ENCODE measurements at places on chromosomes 6 and 20.

GRCh38 chr20:41334443-41335421, 5.9 kb upstream of the LPIN3 start:
- no peak for DNase-seq

- DNase-seq = peak; percentile 8
Observed at GRCh38 chr20:18288749-18289267, 481 bp downstream of the ZNF133 start.

DNA sequence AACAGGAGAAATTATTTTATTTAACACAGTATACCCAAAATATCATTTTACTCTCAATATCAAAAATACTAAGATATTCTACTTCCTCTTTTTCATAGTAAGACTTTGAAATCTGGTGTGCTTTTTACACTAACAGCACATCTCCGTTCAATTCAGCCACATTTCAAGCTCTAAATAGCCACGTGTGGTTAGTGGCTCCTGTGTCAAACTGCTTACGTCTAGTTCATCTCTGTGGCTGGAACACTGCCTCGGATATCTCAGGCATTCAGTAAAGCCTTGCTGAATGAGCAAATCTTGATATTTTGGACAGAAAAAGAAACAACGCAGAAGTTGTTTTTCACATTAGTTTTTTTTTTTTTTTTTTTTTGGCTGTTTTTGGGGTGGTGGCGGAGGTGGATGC, 136.1 kb downstream of the EYA4 start:
- DNase-seq = no peak

GRCh38 chr6:39128832-39129231, 13.8 kb upstream of the SAYSD1 start:
- DNase-seq = no peak

DNA sequence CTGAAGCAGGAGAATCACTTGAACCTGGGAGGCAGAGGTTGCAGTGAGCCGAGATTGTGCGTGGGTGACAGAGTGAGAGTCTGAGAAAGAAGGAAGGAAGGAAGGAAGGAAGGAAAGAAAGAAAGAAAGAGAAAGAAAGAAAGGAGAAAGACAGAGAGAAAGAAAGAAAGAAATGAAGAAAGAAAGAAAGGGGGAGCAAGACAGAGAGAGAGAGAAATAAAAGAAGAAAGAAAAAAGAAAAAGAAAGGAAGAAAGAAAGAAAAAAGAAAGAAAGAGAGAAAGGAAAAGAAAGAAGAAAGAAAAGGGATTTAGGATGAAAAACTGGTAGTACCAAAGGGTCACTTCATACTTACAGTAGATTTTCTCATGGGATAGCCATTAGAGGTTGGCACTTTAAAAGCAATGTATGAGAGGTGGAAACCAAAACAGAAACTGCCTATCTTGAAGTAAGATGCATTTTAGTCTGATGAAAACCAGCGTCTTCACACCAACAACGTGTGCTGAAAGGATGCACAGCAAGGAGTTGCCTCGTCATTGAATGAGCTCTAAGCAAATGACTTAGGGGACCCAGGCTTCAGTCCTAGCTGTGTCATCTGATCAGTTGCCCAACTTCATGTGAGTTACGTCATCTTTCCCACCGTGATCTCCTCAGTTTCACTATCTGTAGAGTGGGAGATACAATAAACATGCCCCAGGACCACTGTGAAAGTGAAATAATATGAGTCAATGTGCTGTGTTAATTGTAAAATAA, 133.9 kb upstream of the NEDD9 start:
- DNase-seq = no peak

DNA sequence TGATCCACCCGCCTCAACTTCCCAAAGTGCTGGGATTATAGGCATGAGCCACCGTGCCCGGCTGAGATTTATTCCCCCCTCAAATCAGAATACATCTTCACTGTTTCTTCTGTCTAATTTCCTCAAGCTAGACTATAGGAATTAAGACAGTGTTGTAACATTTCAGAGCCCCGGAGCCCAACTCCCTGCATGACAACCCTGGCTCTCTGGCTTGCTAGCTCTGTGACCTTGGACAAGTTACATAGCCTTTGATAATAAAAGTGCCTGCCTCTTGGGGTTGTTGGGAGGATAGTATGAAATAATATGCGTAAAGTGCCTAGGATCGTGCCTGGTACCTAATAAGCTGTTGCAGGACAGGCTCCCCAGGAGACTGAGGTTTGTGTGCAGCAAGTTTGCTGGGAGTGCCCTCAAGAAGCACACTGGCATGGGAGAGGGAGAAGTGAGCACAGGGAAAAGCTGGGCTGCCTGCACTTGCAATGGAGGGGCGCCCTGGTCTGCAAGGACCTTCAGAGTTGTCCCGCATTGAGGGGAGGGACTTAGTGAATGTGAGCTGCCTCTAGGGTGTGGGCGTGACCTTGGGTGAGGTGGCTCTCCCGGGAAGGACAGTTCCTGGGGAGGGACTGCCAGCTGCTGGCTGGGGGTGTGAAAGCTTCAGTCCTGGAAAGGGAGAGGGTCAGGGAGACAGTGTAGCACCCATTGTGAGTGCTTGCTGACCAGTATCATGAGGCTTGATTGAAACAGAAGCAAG, 43.4 kb downstream of the TAF8 start:
- peak; percentile 53 for DNase-seq

- DNase-seq = no peak
Observed at GRCh38 chr6:32472781-32473375, 33.2 kb downstream of the HLA-DRA start.

DNA sequence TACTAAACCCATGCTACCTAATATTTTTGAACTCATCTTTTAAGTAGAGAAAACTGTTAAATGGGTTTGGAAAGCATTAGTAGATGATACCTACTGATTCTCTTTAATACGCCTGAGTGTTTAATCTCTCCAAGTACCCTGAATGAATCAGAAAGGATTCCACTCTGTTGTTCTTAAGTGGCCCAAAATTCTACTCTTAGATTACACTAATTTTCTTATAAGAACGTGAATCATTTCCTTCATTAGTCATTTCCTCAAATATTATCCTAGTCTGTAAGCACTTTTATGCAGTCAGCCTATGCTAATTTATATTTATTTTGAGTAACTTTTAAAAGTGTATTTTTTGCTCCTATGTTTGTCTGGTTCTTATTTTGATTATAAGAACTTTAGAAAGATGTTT, 380.0 kb downstream of the BTBD9 start:
- no peak for DNase-seq

DNA sequence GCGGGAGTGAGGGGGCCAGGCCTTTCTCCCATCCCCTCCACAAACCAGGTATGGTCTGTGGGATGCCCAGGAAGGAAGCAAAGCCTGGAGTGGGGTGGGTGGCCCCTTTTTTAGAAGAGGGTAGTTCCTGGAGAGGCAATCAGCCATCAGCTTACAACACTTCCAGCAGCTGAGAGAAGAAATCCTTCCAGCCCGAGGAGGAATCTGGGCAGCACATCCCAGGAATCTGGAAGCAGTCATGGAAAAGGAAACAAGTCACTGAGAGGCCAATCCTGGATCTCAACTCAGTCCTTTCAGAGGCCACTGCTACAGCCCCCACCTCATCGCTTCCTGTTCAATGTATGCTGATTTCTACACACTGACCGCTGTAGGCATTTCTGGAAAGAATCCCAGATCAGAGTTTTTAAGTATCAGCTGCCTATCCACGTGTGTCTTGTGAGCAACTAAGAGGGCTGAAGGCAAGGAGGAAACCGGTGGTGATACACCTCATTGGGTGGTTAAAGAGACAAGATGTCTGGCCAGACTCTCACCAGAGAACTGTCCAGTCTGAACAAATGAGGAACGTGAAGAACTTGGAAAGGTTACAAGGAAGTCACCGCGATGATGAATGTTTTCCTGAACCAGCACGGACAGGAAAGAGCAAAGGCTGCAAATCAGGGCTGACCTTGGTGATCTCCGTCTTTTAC, 92.9 kb upstream of the SHLD1 start:
- DNase-seq = no peak

GRCh38 chr20:32453467-32454163, 95.5 kb downstream of the ASXL1 start:
- no peak for DNase-seq

DNA sequence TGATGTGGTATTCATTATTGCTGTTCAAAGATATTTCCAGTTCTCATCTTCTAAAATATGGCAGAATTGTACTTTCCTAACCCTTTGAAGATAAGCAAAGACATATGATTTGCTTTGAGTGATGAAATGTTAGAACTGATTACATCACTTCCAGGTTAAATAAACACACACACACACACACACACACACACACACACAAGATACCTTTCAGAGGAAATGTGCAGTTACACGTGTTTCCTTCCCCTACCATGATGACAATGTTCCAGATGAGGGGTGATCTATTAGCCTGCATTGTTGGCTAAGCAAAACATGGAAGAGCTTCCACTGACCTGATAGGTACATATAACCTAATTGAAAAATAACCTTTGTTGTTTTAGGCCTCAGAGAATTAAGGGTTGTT, 11.7 kb upstream of the FRK start:
- no peak for DNase-seq

- DNase-seq = no peak
Observed at GRCh38 chr6:15303920-15304291, 58.0 kb downstream of the JARID2 start.

GRCh38 chr6:88013015-88013414, 34.6 kb upstream of the SPACA1 start:
- no peak for DNase-seq

GRCh38 chr6:129498950-129499842, 210.8 kb downstream of the ARHGAP18 start:
- peak; percentile 34 for DNase-seq

- no peak for DNase-seq
Observed at GRCh38 chr20:57108218-57108617, 158.2 kb downstream of the BMP7 start.

DNA sequence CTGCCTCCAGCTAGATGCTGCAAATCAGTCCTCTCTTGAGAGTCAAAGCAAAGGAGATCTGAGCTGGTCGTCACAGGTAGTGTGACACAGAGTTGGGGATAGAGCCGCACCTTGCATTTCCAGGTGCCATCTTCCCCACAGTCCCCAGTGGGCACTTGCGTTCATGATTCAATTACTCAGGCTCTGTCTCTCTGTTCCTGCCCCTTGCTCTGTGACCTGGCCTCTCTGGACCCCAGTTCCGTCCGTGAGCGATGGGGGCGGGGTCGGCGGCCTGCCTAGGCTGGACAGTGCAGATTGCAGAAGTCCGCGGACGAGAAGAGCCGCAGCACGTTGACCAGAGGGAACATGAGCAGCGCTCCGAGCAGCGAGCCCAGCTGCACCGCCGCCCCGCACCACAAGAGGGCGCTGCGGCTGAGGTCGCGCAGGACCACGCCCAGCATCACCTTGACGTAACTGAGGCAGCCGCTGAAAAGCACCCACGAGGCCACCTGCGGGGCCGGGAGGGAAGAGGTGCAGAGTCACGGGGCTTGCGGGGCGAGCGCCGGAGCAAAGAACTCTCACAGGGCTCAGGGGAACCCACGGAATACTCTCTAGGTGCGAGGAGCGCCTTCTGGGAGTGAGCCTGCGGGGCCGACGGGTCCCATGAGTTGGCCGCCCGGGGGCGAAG, 7.4 kb downstream of the SLC52A3 start:
- DNase-seq = peak; percentile 82

DNA sequence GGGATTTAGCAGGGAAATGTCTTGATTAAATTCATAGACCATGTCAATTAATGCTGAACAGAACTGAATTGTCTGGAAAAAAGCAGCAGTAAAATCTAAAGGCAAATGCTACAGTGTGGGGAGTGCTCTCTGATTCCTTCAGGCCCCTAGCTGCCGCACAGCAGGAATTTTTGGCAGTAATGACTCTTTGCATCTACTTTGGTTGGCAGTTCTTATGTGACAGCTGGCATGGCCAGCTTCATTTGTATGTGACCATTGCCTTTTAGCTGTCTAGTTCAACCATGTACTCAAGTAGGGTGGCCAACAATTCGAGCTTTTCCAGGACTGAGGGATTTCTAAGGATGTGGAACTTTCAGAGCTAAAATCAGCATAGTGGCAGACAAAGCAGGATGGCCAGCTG, 499.1 kb upstream of the MAN1A1 start:
- DNase-seq = no peak
